ENCODE measurements at places on chromosomes 2 and 18.

- peak; percentile 10 for DNase-seq
These were observed 640.8 kb downstream of the DPP10 start for GRCh38 chr2:115083225-115083624.

DNA sequence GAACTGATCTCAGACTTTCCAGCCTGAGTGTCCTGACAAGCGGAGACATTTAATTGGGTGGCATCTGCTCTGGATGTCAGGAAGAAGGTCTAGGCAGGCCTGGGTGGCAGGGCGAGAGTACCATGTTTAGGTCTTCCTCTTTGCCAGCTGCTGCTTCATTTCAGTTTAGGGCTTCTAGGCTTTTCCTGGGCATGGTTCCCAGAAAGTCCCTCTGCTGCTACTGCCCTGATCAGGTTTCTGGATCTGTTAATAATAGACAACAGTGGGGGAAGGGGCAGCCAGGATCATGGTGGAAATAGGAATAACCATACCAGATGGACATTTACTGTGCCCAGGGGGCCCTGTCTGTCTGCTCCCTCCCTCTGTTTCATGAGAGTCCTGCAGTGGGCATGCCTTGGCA is 2.3 kb upstream of the PLCD4 start:
- no peak for DNase-seq

DNA sequence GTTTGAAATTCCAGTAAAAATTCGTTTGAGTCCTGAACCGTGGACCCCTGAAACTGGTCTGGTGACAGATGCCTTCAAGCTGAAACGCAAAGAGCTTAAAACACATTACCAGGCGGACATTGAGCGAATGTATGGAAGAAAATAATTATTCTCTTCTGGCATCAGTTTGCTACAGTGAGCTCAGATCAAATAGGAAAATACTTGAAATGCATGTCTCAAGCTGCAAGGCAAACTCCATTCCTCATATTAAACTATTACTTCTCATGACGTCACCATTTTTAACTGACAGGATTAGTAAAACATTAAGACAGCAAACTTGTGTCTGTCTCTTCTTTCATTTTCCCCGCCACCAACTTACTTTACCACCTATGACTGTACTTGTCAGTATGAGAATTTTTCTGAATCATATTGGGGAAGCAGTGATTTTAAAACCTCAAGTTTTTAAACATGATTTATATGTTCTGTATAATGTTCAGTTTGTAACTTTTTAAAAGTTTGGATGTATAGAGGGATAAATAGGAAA is 80.7 kb downstream of the ACSL3 start:
- DNase-seq = no peak

DNA sequence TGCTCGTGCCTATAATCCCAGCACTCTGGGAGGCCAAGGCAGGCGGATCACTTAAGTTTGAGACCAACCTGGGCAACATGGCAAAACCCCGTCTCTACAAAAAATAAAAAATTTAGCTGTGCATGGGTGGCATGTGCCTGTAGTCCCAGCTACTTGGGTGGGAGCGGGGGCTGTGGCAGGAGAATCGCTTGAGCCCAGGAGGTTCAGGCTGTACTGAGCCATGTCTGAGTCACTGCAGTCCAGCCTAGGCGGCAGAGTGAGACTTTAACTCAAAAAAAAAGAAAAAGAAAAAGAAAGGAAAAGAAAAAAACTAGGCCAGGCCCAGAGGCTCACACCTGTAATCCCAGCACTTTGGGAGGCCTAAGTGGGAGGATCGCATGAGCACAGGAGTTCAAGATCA is 30.8 kb downstream of the TWSG1 start:
- DNase-seq = no peak

GRCh38 chr2:230674966-230675672 is 37.5 kb upstream of the CAB39 start:
- no peak for DNase-seq

DNA sequence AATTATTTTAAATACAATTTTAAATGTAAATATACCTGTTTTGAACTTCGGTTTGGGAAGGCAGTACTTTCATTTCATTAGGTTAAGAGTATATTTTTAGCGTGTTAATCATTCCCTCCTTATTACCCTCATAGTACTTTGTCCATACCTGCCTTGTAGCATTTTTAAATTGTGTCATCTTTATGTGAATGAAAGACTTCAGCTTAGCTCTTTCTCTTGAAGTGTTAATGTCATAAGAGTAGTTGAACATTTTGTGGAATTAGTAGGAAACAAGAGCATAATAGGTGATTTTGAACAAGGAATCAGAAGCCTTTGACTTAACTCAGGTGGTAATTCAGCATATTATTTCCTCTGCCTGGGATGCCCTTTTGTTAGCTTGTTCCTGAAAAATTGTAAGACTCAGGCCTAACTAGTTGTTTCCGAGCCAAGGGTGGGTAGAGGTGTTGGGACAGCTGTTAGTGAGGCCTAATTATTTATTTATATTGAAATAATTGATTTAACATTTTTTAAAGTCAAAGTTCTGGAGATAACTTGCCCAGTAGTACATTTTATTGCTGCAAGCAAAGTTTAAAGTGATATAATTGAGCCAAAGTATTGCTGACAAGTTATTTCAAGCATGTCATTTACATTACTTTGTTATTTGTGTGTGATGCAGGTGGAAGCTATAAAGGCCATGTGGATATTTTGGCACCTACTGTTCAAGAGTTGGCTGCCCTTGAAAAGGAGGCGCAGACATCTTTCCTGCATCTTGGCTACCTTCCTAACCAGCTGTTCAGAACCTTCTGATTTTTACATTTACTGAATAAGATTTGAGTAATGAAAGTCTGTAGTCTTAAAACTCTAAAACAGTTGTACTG is 38.7 kb downstream of the DDX1 start:
- DNase-seq = no peak

GRCh38 chr18:44887227-44887631 is 206.5 kb downstream of the SETBP1 start:
- no peak for DNase-seq

GRCh38 chr2:233953087-233953801 is 36.1 kb downstream of the TRPM8 start:
- DNase-seq = no peak

- no peak for DNase-seq
These were observed 12.6 kb downstream of the KLHL23 start for GRCh38 chr2:169746240-169746639.

DNA sequence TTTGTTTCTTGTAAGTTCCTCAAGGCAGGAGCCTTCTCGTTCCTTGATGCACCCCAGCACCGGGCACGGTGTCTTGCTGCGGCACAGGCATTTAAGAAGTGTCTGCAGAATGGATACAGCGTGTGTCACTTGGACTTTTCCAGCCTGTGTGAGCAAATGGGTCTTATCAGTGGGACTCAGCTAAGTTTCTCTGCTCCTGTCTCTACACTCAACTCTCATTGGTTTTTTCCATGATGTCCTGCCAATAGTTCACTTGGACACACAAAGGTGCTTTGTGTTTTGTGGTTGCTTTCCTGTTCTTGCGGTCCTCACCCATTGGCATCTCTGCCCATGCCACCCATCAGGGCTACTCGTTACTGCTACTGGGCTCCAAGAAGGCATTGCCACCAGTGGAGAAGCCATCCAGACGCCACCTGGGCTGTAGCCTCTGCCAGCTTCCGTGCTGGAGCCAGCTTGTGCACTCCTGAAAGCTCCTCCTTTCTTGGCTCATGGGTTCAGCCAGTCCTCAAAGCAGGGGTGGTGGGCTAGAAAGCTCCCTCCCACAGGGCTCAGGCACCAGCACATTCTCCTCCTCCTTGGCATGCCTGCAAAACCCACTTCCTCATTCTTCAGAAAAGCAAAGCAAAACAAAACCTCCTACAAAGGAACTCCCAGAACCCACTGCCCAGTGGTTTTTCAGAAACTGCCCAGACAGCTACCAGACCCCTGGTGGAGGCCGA is 41.4 kb downstream of the IL1R2 start:
- DNase-seq = peak; percentile 37
